Stimulated activated CD4-positive, alpha-beta T cell treated with anti-CD3 and anti-CD28 coated beads, TNF-alpha, amount 100 ng/mL, for 1 hour (primary cell): ENCODE measurements at places on chromosomes 7 and 10.

GRCh38 chr10:28681291-28681763 is 4.0 kb downstream of the BAMBI start:
- DNase-seq: no peak

- DNase-seq: no peak
These were observed 91.6 kb downstream of the CXCL12 start for GRCh38 chr10:44293306-44293778.

DNA sequence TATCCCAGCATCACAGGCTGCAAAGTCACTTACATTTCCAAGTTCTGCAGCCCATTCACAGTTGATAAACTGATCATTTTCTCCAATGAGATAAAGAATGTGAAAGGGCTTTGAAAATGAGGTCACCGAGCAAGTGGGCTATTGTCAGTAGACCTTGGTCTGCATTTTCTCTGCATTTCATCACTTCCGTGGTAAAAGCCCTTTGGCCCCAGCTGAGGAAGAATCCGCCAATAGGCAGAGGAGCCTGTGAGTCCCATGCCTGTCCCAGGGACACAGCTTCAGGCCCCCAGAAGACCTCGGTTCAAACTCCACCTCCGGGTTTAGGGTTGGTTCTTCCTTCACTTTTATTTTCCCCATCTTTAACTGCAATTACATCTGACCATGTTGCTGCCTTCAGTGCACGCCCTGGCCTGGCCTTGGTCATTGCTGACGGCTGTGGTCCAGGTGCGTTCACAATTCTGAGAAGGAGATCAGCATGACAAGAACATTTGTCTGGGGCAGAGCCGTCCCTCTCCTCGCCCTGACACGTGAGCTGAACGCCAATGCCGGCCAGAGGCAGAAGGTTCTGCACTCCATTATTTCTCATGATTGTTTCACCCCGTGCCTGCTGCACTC is 292.5 kb downstream of the TCERG1L start:
- DNase-seq: no peak

- no peak for DNase-seq
These were observed 22.9 kb downstream of the H2AZ2 start for GRCh38 chr7:44824894-44825526.

DNA sequence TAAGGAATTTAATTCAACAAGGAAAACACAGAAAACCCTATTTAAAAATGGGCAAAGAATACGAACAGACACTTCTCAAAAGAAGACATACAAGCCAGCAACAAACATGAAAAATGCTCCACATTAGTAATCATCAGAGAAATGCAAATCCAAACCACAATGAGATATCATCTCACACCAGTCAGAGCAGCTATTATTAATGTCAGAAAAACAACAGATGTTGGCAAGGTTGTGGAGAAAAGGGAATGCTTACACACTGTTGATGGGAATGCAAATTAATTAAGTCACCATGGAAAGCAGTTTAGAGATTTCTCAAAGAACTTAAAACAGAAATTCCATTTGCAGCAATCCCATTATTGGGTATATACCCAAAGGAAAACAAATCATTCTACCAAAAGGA is 55.2 kb downstream of the GCC1 start:
- DNase-seq: no peak

DNA sequence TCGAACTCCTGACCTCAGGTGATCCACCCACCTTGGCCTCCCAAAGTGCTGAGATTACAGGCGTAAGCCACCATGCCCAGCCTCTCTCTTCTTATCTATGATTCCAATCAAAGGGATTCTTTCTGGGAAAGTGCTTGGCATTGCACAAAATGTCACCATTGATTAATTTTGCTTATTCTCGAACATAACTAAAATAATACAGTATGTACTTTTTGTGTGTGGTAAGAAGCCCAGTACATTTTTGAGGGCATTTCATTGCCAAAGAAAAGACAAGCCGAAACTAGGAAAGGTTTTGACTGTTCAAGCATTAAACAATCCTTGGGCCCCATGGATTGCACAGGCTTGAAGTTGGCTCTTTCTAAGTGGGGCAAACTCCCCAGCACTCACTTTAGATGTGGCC is 18.3 kb upstream of the CACUL1 start:
- DNase-seq: no peak

- no peak for DNase-seq
These were observed 142.7 kb upstream of the FZD8 start for GRCh38 chr10:35784751-35785150.

- no peak for DNase-seq
These were observed 16.2 kb upstream of the IGFBP3 start for GRCh38 chr7:45937301-45937700.

- DNase-seq: no peak
These were observed 64.4 kb upstream of the LEP start for GRCh38 chr7:128176696-128177095.

DNA sequence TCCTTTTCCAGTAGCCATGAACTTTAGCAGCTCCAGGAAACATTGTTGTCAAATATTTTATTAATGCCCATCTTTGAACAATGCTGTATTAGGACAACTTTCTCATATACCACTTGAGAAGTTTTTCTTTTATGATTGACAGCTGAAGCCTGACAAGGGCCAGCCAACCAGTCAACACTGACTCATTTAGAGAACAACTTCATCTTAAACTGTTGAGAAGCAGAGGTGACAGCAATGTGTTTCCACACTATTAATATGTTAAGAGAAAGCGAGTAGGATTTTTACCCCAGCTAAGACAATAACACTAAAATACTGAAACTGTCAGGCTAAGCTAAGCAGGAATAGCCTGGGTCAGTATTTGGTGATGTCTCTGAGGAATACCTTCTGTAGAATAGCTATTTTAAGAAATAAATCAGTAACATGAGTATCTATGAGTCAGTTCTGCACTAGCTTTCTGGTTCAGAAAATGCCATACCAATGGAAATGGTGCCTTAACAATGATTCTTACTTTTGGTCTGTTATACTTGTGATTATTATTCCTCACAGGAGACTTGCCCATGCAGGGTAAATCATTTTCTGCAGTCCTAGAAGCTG is 168.8 kb upstream of the POT1 start:
- no peak for DNase-seq
